Stimulated activated CD8-positive, alpha-beta memory T cell treated with anti-CD3 and anti-CD28 coated beads, Interleukin-4, amount 100 ng/mL, for 1 hour (primary cell): ENCODE measurements at places on chromosomes 2 and 18.
A peak's percentile ranks its signal among the peaks of the same experiment; 100 is the strongest.

- DNase-seq: no peak
These were observed 21.6 kb downstream of the TMEM18 start for GRCh38 chr2:655626-656025.

DNA sequence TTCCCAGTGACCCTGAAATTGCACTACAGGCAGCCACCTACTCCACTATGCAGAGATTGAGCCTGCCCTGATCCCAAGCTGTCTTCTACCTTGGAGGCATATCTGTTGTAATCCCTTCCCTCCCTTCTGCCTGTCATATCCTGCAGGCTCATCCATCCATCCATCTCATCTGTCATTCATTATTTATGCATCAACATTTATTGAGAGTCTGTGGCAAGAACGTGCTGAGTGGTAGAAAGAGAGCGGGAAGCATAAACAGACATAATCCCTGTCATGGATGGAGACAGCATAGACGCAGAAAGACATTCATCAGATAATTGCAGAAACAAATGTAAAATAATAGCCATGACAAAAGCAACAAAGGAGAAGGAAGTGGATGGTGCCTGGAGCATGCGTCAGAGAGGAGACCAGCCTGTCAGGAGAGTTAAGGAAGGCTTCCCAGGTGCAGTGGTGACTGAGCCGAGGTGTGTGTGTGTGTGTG lies 110.7 kb upstream of the STPG4 start:
- DNase-seq: no peak

- DNase-seq: no peak
These were observed 124.8 kb upstream of the BCL2L11 start for GRCh38 chr2:110995911-110996310.

- DNase-seq: no peak
These were observed 626.7 kb downstream of the LRRTM4 start for GRCh38 chr2:76895469-76895868.

DNA sequence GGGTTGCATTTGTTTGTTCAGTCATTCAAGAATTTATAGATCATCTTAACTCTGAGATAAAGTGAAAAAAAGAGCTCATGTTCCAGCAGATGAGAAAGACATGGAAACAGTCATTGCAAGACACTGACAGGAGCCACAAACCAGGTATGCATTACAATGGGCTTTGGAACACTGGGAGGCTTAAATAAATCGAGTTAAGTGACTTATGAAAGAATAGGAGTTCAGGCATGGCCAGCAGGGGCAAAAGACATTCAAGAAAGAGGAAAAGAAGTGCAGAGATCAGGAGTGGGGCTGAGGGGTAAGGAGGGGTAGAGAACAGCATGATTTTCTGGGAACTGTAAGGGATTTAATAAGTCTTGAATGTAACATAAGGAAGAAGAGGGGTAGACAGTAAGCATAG lies 121.2 kb upstream of the EPC2 start:
- DNase-seq: no peak

GRCh38 chr2:68320118-68320641 lies 431 bp upstream of the CNRIP1 start:
- DNase-seq: no peak

DNA sequence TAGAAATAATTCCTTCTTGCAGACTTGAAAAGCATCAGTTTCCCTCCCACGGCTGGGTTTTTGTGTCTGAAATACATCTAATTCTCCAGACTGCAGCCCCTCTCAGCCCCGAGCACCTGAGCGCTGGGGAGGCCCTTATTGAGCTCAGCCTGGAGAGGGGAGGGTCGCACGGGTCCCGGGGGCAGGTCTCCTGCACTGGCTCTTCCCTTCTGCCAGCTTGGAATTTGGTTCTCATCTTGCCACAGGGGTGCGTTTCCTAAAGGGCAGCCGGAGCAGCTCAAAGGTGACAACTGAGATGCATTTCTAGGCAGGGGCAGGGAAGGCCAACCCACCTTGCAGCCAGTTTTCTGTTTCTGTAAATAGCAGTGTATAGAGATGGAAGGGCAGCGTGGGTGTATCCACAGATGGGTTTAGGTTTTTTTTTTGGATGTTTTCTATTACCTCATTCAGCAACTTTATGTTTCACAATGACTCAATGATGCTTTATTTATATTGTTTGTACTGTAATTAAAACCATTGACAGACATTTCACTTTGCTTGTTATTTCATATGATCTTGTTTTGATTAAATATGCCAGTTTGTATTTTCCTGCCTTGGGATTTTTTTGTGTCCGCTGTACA lies 37.0 kb downstream of the GBX2 start:
- no peak for DNase-seq

DNA sequence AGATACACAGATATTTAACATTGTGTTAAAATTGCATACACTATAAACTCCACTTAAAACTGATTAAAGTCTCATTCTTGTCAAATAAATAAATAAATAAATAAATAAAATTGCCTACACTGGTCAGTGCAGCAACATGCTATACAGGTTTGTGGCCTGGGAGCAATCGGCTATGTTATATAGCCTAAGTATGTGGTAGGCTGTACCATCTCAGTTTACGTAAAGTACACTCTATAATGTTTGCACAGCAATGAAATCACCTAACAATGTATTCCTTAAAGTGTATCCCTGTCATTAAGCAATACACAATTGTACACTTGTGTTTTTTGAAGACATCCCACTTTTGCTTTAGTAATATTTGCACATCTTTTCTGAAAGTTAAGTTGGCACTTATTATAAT lies 337.7 kb upstream of the SETBP1 start:
- no peak for DNase-seq

DNA sequence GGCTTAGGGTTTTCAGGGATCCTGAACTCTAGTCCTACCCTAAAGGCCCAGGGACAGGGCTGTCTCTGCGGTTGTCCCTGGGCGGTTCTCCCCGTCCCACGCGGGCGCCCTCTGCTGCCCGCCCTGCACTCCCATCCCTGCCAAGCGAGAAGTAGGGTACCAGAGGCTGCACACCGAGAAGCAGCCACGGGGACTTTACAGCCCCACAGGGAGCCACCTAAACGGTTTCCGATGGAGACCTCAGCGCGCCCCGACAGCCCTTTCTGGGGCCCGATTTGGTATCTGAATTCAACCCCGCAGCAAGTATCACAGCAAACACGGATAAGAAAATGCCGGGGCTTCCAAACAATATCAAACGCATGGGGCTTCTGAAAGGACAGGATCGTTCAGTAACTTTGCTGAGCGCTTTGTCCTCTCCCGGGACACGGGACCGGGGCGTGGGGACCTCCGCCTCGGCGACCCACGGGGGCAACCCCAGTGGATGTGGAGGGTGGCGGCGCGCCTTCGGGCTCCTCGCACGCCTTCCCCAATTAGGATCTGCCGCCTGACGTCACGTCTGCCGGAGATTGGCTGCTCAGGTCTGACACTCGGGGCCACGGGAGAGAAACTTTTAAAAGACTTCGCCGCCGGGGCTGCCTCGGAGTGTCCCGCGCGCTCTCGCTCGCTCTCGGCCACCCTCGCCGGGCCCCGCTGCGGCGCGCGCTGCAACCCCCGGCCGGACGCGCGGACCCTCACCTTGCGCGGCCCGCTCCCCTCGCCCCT lies at the start of gene LTBP1:
Gene LTBP1, plus strand, starts transcription at position 640 of the 762 bp plus-strand sequence. CDS start 372 bp downstream, outside the sequence.
- peak; percentile 7 for DNase-seq

- DNase-seq: no peak
These were observed 14.7 kb upstream of the FAM237A start for GRCh38 chr2:206627632-206628031.

DNA sequence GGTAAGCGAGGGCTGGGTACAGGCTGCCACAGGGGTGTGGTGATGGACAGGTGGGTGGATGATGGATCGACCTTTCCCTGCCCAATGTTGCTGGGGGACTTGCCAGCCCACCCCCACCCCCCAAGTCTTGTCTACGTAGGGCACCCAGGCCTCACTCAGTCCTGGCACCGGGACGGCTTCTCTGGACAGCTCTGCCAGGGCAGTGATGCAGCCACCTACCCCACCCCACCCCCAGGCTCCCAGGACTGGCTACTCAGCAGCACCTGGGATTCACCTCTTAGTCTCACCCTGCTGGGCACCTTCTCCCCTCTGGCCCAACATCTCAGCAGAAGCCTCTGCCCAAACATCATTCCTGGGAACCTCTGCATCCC lies 55.7 kb downstream of the ANKMY1 start:
- no peak for DNase-seq

GRCh38 chr2:112784199-112785189 lies at the start of gene IL1A:
TSS of gene IL1A (minus strand) at chr2:112784493. CDS start at chr2:112783770, 723 bp downstream.
- no peak for DNase-seq

DNA sequence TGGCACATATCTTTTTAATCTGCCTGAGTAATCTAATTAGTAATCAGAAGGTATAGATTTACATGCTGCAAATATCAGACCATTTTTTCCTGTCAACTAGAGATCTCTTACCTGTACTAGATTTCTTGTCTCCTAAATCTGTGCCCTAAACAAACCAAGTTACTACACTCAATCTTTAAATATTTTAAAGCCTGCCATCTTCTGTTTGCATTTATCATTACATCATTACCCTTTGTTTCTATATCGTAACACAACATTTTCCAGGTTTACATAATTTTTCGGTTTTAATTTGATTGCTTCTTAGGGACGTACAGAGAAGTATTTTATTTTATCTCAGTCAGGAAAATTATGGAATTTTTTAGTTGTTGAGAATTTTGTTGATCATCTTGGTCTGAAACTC lies 25.7 kb downstream of the PSMA8 start:
- DNase-seq: no peak

DNA sequence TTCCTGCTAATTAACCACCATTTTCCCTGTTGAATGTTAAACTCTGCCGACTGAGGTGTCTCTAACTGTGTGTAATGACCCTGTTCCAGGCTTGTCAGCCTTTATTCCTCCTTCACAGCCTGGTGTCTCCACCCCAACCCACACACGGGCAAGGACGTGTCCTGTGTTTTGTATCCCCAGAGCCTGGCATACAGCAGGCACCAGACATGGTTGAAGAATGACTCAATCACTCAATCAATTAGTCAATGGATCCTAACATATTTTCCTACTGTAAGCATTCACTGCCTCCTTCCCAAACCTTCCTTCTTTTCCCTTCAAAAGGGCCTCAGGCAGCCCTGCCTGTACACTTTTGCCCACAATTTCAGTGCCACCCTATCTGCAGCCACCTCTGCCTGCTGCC lies 2.7 kb upstream of the TNS1 start:
- DNase-seq: no peak

- no peak for DNase-seq
These were observed 6.6 kb downstream of the ATOH8 start for GRCh38 chr2:85760371-85760770.

- no peak for DNase-seq
These were observed 100.4 kb upstream of the CD226 start for GRCh38 chr18:70047931-70048603.

GRCh38 chr18:8910843-8911242 lies 191.7 kb upstream of the NDUFV2 start:
- no peak for DNase-seq

GRCh38 chr2:145186303-145186702 lies 666.4 kb upstream of the ZEB2 start:
- no peak for DNase-seq
